ENCODE measurements at places on chromosomes 11 and 22. TPM values are rescaled to one million over a fixed set of nuclear protein-coding genes. Genes with fewer than 3 reads are reported as not detected.

Gene OR6T1
- total RNA-seq = not detected

Gene GALNT18
- total RNA-seq = 18.7 TPM

Gene TEX12
- total RNA-seq = not detected

Gene MMP7
- 23.0 TPM for total RNA-seq

Gene MYO7A
- total RNA-seq = 1.4 TPM

Gene TSPAN32
- total RNA-seq = not detected

Gene NUDT22
- total RNA-seq = 28.5 TPM

Gene HTR3B
- not detected for total RNA-seq

Gene UCP2
- 66.0 TPM for total RNA-seq

Gene CSF2RB
- total RNA-seq = not detected

Gene ESAM
- total RNA-seq = 12.4 TPM

Gene WBP2NL
- total RNA-seq = not detected

Gene PATE2
- not detected for total RNA-seq

Gene PGA5
- total RNA-seq = not detected

Gene GANAB
- total RNA-seq = 269 TPM

Gene EXPH5
- total RNA-seq = not detected

Gene ARHGAP20
- total RNA-seq = not detected

Gene MRPL11
- total RNA-seq = 82.6 TPM

Gene AGBL2
- total RNA-seq = 1.8 TPM

Gene OR51B2
- total RNA-seq = not detected

Gene FAM111B
- 7.7 TPM for total RNA-seq

Gene OR52A5
- not detected for total RNA-seq

Gene CECR2
- total RNA-seq = 0.12 TPM

Gene MMP13
- not detected for total RNA-seq

Gene IL10RA
- total RNA-seq = 0.08 TPM

Gene SYCE3
- total RNA-seq = 0.46 TPM

Gene SOX10
- total RNA-seq = not detected

Gene ZMAT5
- 15.8 TPM for total RNA-seq

Gene GDPD4
- total RNA-seq = not detected

Gene NRIP3
- 1.1 TPM for total RNA-seq

Gene DDTL
- total RNA-seq = 1.8 TPM

Gene GRAMD1B
- 31.6 TPM for total RNA-seq

Gene APOC3
- total RNA-seq = not detected

Gene MFRP
- total RNA-seq = not detected

Gene C1QTNF6
- total RNA-seq = 7.9 TPM

Gene CCDC188
- not detected for total RNA-seq

Gene CCDC116
- total RNA-seq = 0.08 TPM

Gene FAM181B
- 0.05 TPM for total RNA-seq

Gene OR4D9
- total RNA-seq = not detected

Gene CRKL
- total RNA-seq = 21.4 TPM

Gene SNX32
- total RNA-seq = 0.07 TPM

Gene ART1
- not detected for total RNA-seq

Gene SCN4B
- total RNA-seq = not detected

Gene SLC22A12
- not detected for total RNA-seq

Gene GGT5
- 1.9 TPM for total RNA-seq

Gene OR2D2
- total RNA-seq = not detected

Gene C22orf31
- not detected for total RNA-seq

Gene APOA5
- not detected for total RNA-seq

Gene ADM2
- total RNA-seq = 0.50 TPM
